Activated CD8-positive, alpha-beta memory T cell treated with anti-CD3 and anti-CD28 coated beads, Interleukin-2, amount 50 U/mL, for 48 hours (primary cell): ENCODE measurements at places on chromosomes 6 and 20.

DNA sequence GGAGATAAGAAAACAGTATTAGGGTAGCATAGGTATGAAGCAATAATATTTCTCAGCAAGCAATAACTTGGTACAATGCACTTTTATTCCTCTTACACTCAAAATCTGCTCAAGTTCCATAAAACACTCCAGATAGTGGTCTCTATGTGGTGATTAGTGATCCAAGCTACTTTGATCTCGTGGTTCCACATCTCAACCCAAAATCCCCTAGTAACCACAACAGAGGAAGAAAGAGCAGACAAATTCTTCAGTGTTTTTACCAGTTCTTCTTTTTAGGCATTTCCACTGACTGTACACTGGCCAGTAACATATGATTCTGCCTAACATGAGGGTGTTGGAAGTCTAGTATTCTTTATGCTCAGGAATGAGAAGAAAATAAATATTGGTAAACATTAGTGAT is 309.0 kb upstream of the PTCHD4 start:
- DNase-seq = no peak

- DNase-seq = no peak
Observed at GRCh38 chr6:162063666-162064065, 663.9 kb downstream of the PRKN start.

DNA sequence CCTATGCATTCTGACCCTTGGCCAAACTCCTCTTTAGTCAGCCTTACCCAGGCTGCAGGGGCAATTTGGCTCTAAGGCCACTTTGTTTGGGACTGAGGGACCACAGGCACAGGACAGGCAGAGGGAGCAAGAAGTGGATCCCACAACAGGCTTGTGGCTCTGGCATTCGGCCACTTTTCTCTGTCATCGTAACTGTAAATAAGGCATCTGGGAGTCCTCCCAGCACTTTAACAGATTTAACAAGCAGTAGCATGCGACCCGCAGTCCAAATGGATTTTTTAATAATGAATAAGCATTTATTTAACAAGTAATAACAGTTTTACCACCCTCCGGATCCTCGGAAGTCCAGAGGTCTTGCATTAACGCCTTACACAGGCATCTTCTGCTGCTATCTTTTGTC is 16.1 kb upstream of the CDH22 start:
- DNase-seq = no peak

DNA sequence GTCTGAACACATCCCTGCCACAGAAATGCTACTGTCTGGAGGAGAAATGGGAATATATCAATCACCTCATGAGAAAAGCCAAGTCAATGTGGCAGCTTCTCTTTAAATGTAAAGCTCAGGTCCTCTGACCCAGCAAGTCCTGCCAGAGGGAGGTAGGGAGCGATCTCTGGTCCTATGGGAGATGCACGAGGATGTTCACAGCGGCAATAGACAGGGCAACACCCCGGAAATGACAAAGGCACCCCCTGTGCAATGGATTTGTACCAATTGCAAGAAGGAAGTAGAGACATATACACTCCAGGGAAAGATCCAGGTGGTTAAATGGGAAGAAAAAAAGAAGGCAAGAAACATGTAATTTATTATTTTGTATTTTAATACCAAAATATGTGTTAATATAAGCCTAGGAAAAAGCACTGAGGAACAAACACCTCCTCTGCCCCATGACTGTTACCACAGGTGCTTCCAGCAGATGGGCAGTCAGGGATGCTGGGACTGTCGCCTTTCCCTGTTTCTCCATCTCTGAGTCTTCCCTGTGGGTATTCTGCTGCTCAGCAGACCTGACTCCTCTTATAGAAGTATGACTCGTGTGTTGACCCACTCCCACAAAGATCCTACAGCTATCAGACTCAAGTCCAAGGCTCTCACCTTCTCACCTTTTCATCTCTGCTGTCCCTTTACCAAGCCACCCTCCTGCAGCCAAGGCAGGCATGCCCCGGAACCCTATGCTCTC is 20.8 kb downstream of the ATP9A start:
- no peak for DNase-seq

DNA sequence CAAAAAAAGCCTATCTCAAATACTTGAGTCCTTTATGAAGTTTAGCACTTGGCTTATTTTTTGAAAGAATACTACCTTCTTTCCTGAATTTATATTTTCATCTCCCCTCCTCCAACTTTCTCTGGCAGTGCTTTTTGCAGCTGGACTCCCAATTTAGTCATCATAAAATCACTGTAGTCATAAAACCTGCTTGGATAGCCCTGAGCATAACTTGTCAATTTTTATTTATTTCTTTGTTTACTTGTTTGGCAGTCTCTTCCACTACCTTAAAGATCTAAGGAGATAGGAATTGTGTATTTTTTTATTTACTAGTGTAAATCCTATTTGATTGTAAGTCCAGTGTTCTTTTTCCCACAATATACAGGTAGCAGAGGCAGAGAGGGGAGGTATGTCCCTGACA is 11.2 kb upstream of the EDN1 start:
- DNase-seq = no peak

DNA sequence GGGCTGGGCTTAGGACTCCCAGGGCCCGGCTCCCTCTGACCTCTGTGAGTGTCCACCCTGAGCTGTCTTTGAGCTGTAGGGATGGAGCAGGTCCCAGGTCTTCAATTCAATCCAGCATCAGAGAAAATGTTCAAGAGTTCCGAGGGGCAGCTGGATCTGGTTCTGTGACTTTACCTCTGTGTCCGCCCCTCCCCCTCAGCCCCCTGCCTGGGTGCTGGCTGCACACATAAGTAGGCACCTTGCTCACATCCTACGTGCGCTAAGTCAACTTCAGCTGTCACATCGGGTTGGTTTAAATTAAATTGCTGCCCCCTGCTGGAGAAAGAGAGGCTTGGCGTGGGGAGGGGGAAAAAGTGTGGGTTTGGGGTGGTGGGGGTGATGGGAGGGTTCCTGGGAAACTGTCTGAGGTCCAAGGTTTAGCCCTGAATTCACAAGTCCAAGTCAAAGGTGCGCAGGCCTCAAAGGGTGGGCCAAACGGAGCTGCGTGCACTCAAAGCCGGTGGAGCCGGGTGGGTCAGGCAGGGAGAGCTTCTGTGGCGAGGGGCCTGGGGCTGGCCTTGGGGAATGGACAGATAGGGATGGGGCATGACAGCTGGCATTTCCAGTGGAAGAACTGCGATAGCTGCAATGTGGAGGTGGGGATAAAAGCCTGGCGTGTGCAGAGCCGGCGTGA is 3.0 kb downstream of the WFDC5 start:
- no peak for DNase-seq

GRCh38 chr6:157322792-157323254 is 496 bp downstream of the TMEM242 start:
- no peak for DNase-seq

DNA sequence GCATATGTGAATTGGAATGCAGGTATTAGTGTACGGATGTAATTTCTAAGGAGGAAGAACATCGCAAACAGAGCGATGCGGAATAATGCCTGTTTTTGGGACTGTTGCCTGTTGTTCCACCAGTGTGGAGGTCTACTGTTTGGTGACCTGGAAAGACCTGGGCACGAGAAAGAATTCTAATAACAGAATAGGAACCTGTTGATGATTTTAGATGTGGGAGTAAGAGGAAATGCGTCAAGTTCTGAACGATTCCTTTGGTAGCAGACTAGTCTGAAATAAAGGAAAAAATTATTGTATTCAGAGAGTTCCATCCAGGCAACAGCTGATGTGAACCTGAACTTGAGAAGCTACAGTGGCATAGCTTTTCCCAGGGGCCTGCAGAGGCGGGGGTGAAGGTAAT is 192.1 kb downstream of the DTNBP1 start:
- no peak for DNase-seq

DNA sequence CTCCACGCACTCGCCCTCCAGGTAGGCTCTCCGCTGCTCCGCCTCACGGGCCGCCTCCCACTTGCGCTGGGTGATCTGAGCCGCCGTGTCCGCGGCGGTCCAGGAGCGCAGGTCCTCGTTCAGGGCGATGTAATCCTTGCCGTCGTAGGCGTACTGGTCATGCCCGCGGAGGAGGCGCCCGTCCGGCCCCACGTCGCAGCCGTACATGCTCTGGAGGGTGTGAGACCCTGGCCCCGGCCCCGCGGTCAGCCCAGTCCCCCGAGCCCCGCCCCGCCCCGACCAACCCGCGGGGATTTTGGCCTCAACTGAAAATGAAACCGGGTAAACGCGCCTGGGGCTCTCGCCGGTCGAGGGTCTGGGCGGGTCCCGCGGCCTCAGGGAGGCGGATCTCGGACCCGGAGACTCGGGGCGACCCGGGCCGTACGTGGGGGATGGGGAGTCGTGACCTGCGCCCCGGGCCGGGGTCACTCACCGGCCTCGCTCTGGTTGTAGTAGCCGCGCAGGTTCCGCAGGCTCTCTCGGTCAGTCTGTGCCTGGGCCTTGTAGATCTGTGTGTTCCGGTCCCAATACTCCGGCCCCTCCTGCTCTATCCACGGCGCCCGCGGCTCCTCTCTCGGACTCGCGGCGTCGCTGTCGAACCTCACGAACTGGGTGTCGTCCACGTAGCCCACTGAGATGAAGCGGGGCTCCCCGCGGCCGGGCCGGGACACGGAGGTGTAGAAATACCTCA is 598 bp downstream of the HLA-B start:
- DNase-seq = peak; percentile 69

GRCh38 chr6:3653528-3654070 is 97.9 kb downstream of the PXDC1 start:
- DNase-seq = no peak

DNA sequence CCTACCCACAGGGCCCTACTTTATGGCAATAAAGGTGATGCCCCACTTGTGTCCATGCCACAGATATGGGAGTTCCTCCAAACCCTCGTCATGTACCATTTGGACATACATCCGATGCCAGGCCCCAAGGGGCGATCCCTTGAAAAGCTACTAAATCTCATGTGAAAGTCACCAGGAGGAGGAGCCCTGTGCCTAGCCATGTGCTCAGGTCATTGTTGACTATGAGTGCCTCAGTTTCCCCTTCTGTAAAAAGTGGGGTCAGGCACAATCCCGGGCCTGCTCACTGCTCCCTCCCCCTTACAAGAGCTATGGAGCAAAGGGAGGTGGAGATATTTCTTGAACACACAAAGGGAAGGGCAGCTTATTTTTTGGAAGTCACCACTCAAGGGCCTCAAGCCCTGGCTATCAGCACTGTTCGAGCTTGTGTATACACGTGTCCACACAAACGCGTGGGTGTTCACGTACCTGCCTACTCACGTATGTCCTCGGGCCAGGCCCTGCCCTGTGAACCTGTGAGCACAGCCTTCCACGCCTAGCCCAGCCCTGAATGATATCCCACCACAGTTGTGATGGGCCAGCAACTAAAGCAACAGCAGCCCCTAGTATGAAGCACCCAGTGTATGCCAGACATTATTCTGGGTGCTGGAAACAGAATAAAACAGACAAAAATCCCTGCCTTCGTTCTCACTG is 1.9 kb downstream of the ACTL10 start:
- DNase-seq = no peak

DNA sequence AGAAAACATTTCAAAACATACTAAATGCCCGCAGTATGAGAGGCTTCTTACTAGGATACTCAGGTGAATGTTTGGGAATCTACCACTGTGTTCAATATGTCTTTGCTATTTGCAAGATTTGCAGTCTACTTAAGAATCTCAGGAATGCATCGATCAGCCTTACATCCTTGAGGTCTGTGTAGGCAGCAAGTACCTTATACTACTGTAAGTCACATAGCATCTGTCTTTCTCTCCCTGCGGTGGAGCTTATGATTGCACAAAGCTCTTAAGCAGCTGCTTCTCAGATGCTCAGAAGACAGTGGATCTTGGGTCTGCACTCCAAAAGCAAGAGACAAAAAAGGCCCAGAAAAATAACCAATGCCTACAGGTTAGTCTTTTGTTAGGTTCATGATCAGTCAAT is 21.4 kb downstream of the PCSK2 start:
- no peak for DNase-seq

DNA sequence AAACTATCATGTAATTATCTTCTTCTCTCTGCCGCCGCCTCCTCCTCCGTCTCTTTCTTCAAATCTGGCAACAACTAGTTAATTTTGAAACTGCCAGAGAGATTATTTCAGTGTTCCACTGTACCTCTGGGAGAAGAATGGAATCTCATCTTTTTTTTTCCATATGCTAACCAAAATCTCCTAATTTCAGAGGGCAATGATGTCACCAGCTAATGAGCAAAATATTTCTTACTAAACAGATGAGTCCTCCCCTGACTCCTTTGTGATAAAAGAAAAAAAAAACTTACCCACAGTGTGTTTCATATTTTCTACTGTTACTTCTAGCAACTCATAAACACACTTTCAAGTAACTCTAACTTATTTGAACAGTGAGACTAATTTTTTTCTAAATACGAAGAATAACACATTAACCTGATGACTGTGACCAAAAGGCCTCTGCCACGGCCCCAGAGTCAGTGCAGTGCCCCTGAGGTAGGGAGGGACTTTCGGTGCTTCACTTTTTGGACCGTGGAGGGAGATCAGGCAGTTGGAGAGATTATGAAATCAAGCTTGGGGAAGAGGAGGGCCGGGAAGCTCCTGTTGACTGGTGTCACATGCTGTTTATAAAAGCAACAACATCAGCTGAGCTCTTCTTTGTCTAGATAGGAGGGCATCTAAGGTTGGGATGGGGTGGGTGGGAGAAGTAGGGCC is 159.6 kb downstream of the SASH1 start:
- DNase-seq = no peak

DNA sequence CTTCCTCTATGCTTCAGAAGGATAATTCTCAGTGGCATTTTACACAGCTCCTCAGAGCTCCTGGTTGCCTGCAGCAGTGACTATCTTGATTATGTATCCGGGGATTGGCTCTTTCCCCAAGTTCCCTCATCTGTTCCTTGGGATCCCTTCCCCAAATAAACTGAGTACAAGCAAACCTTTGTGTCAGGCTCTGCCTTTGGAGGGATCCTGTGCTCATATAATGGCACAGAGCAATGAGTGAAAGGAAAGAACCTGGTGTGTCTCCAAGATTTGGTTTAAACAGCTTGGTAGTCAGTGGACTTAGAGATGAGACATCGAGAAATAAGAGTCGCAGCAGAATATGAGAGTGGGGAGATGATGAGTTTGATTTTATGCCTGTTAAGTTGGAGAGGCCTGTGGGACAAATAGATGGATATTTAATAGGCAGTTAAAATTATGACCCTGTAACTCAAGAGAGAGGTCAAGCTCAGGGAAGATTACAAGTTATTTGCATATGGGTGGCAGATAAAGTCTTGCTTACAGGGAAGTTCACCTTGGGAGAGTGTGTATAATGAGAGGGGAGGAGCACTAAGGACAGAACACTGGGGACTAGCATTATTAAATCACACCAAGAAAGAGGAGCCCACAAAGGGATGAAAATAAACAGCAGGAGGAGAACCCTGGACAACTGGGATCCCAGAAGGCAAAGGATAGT is 44.1 kb upstream of the GCLC start:
- no peak for DNase-seq

DNA sequence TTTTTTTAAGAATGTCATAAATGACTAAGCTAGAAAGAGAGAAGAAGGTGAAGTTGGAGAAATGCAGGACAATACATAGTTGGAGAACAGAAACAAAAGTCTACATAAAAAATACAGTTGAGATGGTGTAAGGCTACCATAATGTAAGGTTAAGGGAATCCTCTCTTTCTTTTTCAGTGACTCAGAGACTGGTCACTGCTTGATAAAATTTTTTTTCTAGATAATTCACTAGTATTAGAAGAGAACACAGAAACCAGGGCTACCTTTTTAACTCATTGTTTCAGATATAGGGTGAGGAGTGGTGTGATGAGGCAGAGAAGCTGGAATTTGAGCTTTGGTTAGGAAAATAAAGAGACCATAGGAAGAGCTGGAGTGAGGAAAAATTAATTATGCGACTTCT is 18.2 kb upstream of the EDN1 start:
- DNase-seq = no peak
